Ecto neural progenitor cell (in vitro differentiated cells): ENCODE measurements at places on chromosomes 16 and 17.

DNA sequence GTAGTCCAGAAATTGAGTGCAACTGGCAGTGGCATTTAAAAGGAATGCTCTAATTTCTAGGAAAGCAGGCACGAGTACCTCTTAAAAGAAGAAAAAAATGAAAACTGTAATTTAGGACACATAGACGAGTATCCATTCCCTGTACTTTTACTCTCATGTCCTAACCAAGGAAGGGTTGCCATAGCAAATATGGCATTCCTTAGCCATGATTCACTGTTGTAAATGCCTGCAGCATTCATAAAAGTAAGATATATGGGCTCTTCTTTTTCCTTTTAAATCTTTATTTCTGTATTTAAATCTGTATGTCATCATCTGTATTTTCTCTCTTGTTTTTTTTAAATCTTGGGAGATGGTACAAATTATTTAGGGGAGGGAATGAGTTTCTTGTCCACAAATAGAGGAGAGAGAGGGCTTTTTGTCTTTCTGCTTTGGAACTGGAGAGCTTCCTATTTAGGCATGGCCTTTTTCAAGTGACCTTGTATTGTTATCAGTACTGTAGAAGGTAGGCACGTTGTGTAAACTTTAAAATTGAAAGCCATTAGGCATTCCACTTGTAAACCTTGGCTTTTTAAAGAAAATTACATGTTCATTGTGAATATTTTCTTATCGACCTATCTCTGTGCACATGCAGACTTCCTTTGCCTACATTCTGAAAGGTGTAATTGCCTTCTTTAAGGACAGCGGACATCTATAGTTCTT lies 50.0 kb downstream of the TENT4B start:
- no peak for DNase-seq

DNA sequence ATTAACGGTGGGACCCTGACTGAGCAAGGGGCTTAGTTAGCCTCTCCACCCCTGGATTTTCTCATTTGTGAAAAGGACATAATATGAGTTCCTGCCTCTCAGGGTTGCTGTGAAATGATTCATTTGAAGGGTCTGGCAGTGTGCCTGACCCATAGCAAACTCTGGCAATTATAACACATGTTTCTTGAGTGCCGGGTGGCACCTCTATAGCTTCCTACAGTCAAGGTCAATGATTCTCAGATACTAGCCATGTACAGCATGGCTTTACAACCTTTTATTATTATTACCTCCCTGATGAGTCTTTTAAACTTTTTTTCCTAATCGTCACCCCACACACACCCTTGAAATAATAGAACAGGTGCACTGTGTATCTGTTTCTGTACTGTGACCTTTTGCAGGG lies 42.1 kb downstream of the TMEM114 start:
- no peak for DNase-seq

GRCh38 chr16:51624080-51624775 lies 473.2 kb upstream of the SALL1 start:
- DNase-seq, result no peak

GRCh38 chr17:76957678-76958464 lies 89.7 kb downstream of the MGAT5B start:
- peak; percentile 55 for DNase-seq

- DNase-seq, result no peak
These were observed 106.3 kb upstream of the ZFHX3 start for GRCh38 chr16:73154063-73154870.

GRCh38 chr17:7946441-7946840 lies 14.4 kb downstream of the CNTROB start:
- no peak for DNase-seq
